Activated gamma-delta T cell (primary cell): ENCODE measurements at places on chromosomes 7 and 10.

DNA sequence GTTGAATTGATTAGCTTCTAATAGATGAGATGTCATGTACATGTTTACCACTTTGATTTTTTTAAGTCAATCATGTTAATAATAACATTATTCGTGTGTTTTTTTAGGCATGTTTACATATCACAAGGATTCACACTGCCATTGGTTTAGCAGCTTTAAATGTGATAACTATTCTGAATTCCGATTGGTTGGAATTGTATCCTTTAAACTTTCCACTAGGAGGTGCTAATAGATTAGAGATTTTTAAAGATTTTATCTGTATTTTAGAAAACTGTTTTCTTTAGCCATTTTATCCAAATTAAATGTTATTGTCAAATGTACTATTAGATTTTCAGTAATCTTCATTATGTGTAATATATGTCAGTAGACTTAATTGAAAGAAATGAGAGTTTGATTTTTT lies 83.2 kb downstream of the HECTD2 start:
- DNase-seq = no peak

DNA sequence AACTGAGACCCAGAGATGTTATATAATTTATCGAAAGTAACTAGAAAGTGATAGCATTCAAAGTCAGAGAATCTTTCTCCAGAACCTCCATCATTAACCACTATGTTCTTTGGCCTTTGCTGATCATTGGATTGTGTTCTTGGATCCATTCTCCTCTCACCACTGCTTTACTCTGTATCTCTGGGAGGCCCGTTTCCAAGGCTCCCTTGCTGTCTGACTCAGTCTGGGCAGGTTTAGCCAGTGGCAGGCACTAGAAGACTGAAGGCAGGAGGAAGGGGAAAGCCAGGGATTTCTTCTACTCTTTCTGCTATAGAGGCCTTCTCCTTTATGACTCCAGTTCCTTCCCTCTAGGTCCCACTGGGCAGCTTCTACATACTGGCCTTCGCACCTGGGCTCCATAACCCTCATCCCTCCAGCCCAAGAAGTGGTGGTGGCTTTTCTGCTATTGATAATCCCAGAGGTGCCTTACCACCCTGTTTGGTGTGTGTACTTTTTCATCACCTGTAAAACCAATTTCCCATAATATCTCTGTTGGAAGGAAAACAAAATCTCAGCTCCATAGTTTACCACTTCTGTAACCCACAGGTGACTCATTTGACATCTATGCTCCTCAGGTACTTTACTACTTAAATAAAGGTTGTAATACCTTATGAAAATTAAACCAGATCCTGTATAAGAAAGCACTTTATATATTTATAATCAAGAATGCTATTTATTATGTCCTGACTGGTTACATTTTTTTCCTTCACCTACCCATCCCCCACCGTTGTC lies 36.0 kb downstream of the BCAP29 start:
- DNase-seq = no peak

GRCh38 chr10:17256627-17257026 lies 28.6 kb downstream of the VIM start:
- DNase-seq = no peak

GRCh38 chr7:69764147-69764546 lies 165.9 kb downstream of the AUTS2 start:
- no peak for DNase-seq

DNA sequence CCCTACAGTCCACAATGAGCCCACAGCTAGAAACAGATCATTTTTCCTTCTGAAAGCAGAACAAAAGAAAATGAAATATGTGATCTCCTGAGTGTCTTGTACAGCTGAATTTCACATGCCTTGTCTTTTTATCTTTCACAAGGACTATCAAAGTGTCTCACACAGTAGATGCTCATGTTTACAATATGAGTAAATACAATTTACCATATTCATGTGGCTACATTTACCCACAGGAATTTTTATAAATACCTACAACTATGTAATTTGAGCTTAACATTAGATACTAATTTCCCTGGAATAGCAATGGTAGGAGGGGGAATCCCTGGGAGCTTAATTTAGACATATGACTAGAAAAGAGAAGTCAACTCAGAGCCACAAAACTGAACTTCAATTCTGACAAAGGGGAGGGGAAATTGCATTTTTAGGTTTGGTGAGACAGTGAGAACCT lies 186.2 kb downstream of the MACC1 start:
- no peak for DNase-seq

DNA sequence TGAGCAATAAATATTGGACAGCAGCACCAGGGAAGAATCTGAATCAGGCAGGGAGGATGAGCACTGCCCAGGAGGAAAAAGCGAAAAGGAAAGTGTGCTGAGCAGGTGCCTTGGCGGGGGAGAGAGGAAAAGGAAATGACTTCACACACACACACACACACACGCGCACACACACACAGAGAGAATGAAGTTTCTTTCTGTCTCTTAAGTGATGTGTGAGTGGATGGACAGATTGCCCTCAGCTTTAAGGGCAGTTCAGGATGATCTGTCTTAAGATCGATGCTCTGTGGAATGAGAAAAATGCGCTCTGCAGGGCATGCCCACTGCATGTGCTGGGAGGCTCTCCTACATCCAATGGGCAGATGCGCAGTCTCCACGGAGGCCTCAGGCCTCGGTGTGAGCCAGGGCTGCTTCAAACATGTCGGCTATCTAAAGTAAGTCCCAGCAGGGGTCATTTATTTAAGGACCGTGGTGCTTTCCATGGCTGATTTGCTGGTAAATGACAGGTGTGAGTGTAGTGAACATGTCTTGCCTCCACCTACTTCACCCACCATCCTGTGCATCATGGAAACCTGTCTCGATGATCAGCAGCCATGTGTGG lies 2.5 kb upstream of the ACBD5 start:
- no peak for DNase-seq

- DNase-seq = no peak
Measured at GRCh38 chr10:16996530-16996964, 133.1 kb downstream of the CUBN start.

- peak; percentile 17 for DNase-seq
Measured at GRCh38 chr7:77415476-77415822, 700 bp downstream of the GSAP start.

- DNase-seq = no peak
Measured at GRCh38 chr7:101666741-101667140, 37.6 kb upstream of the MYL10 start.

DNA sequence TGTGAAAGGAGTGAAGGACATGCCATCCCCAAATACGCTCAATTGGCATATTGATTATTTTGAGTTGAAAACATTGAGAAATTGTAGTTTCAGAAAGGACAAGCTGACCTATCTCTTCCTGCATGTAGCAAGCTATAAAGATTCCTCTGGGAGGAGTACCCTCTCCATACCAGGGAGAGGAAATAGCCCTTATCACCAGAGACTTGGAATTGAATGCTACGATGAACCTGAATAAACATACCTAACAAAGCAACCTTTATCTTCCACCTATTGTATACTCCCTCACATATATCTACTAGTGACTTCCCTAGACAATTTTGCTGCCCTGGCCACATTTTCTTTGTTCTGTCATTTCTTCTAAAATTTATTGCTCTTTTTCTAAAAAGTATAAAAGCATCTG lies 150.2 kb upstream of the EEPD1 start:
- no peak for DNase-seq

DNA sequence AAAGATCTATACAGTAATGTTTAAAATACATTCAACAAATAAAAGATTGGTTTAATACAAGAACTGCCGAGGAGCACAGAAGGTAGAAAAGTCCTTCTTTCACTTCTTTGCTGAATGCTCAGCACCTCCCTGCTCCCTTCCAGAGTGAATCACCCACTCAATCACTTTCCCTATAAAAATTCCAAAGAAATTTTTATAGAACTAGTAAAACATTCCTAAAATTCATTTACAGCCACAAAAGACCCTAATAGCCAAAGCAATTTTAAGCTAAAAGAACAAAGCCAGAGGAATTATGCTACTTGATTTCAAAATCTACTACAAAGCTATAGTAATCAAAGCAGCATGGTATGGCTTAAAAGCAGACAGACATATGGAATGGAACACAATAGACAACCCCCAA lies 320.9 kb downstream of the PCLO start:
- no peak for DNase-seq

DNA sequence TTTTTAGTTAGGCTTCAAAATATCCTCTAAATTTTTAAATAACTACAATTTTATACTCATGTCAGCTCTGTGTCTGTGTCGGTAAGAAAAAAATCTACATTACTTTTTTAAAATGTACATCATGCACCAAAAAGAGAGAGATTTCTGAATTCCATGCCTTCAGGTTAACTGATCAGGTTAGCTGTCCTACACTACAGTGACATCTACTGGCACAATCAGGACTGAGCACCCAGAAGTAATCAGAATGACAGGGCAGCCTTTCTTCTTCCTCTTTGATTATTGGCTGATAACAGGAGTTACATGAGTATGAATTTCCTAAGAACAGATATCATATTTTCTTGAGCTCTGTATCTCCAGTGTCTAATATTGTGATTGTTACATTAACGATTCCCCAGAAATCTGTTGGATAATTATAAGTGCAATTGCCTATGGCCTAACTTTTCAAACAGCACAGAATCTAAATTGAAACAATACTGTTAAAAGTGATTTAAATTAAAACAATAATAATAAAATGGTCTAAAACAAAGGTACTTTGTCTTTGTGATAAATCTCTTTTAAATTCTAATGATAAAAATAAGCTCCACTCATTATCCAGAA lies 41.8 kb upstream of the HYCC1 start:
- no peak for DNase-seq

GRCh38 chr7:157633465-157634185 lies 296.8 kb downstream of the DNAJB6 start:
- no peak for DNase-seq

- no peak for DNase-seq
Measured at GRCh38 chr7:152759949-152760853, 649 bp downstream of the ACTR3B start.

DNA sequence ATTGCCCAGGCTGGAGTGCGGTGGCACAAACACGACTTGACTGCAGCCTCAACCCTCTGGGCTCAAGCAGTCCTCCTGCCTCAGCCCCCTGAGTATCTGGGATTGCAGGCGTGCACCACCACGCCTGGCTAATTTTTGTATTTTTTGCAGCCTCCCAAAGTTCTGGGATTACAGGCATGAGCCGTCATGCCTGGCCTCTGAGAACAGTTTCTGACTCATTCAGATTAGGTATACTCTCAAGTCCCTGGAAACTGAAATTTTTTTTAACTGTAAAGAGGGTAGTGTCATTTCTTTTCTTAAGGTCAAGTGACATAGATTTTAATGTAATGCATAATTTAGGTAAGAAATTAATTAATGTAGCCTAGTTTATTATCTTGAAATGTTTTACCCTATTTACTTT lies 104.7 kb downstream of the SEPTIN7 start:
- no peak for DNase-seq

GRCh38 chr7:95668504-95669018 lies 72.2 kb upstream of the PDK4 start:
- no peak for DNase-seq

- DNase-seq = no peak
Measured at GRCh38 chr7:155857141-155857540, 44.9 kb upstream of the SHH start.

DNA sequence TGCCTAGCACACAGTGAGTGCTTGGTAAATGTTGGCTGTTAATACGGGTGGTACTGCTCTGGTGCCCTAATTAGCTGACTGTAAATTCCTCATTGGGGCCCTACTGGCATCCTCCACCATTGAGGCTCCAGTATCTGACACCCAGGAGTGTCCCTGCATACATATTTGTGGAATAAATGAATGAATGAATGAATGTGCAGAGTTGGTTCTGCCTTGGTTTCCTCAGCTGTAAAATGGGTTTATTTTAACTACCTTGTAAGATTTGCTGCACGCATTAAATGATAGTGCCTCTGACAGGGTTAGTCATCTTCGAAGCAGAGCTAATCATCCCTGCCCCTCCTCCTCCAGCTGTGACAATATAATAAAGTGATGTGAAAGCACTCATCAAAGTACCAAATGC lies 45.8 kb downstream of the ALDH18A1 start:
- DNase-seq = no peak

DNA sequence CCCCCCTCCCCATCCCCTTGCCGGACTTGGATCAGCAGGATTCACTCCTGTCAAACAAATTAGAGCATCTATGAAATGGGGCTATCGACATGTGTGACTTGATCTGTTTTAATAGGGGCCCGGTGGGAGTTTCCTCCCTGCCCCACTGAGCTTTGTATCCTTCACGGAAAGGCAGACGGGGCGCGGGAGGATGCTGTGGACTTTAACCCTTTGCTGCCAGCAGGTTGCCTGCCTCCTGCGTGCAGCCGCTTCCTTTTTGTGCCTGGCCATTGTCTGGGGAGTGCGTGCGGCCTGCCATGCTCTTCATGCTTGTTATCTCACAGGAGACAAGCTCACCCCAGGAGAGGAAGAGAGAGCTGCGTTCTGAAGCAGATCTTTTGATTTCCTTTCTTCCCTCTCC lies 512.8 kb upstream of the GALNT17 start:
- DNase-seq = no peak

GRCh38 chr10:5266351-5266750 lies 69.7 kb downstream of the AKR1C4 start:
- DNase-seq = no peak

DNA sequence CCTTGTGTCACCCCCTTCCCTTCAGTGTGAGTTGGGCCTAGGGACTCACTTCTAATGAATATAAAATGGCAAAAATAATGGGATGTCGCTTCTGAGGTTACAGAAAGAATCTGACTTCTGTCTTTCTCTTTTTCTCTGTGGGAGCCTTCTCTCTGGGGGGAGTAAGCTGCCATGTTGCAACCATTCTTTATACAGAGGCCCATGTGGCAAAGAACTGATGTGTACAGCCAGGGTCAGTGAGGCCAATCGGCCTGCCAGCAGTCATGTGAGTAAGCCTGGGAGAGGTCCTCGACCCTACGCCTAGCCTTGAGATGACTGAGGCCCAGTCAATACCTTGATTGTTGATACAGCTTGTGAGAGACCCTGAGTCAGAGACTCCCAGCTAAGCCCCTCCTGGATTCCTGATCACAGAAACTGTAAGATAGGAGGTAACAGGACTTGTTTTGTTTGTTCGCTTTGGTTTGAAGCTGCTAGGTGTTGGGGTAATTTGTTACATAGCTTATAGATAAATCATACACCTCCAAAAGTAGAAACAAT lies 1.7 kb downstream of the TCAF1 start:
- DNase-seq = no peak

DNA sequence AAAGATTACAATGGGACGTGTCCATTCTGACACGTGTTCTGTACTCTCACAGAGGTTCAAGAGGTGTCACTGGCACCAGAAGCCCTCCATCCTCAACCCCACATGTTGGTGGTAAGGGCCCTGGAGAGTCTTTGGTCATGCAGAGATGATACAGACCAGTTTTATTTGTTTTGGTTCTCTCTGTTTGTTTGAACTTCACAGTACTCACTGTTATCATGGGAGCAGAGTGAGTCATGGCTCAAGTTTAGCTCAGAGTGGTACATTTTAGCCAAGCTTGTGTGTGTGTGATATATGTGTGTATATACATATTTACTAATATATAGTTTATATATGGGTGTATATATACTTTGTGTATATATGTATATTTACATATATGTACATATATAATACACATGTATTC lies 935.6 kb downstream of the GRID1 start:
- DNase-seq = no peak
